Stimulated activated CD4-positive, alpha-beta T cell treated with anti-CD3 and anti-CD28 coated beads, TNF-alpha, amount 100 ng/mL, for 1 hour (primary cell): ENCODE measurements at places on chromosomes 7 and 10.

DNA sequence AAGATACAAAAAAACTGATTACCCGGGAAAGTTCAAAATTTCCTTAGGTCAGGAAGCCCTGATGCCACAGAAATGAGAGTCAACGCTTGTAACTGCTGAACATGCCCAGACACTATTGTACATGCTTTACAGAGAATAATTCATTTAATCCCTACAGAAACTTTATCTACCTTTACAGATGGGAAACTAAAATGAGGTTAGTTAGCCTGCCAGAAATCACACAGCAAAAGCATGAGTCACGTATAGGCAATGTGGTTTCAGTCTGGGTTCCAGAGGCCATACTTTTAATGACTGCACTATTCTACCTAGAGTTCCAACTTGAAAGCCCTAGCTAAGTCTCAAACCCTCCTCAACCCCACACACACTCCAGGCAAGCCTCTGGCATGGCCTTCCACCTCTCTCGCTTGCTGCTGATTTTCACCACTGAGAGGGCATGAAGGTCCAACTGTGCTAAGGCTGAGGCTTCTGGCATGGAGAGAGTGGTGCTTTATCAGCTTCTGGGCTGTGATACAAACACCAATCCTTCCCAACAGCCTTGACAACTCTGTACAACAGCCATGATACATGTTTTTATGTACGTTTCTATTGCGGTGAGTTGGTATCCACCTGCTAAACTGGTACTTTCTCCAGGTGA is 1011.2 kb upstream of the GHITM start:
- no peak for DNase-seq

DNA sequence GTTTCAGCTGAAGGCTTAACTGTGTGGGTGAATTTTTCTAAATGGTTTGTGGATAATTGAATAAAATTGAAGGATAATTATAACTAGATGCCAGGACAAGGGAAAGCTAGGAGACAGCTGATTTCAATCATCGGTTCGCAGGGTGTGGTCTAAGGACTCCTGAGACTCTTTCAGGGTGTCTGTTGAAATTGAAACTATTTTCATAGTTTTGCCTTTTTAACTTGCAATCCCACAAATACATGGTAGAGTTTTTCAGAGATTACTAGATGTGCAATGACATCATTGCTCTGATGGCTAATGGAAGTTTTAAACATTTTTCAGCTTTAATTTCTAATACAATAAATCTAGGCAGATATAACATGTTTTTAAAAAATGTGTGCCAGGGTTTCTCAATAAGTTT is 18.5 kb downstream of the TRUB1 start:
- DNase-seq: no peak

DNA sequence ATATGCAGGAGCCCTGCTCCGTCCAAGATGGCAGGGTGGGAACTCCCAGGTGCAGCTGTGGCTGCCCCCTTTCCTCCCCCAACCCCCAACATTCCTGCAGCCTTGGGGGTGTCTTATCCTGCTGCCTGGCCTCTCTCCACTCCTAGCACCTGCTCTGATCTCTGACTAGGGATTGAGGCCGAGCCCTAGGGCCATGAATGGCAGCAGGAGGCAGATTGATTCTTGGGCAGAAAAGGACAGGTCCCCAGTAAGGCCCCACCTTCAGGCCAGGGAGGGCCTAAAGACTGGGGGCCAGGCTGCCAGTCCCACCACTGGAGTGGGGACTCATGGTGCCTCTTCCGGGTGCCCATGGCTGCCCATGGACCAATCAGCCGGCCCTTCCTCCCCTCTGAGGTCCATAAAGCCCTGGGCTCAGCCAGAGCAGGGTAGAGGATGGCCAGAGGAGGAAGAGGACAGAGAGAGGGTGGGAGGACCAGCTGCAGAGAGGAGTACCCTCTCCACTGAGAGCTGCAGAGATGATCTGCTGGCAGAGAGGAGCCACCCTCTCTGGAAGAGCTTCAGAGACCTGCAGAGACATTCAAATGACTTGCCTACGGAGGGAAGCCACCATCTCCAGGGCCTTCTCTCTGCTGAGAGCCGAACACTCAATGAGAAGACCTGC is 8.3 kb upstream of the COA1 start:
- DNase-seq: no peak

- no peak for DNase-seq
Observed at GRCh38 chr10:132746801-132747625, 38.9 kb downstream of the NKX6-2 start.

DNA sequence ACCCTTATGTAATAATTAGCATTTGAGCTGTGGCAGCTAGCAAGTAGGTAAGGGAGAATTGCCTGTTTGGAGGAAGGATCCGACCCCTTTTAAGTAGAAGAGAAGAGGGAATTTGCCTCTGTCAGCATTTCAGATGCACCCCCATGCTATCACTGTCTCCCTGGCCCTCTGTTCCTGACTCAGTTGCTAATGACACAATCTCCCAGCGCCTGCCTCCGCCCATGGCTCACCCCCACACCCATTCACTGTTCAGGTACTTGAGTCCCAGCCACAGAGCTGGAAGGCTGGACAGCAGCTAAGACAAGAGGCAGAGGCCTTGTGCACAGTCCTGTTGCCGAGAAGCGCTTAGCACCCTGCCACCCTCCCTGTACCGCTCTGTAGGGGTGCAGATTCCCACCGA is 512.3 kb upstream of the GALNT17 start:
- DNase-seq: no peak

DNA sequence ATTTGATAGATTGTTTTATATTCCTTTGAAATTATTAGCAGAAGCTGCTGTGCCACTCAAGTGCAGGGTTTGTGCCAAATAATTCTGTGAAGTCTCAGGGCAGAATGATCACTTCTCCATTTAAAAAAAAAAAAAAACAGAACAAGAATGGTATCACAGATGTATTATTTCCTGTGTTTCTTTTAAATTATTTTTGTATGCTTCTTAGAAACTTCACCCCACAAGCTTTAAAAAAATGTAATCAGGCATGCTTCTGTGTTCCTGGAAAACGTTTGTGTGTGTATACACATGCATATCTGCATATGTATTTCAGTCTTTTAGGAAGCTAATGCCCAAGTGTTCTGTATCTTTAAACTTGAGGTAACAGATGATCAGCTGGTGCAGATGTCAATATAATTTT is 6.3 kb upstream of the CD36 start:
- no peak for DNase-seq

GRCh38 chr7:101671371-101672356 is 42.6 kb upstream of the MYL10 start:
- no peak for DNase-seq

DNA sequence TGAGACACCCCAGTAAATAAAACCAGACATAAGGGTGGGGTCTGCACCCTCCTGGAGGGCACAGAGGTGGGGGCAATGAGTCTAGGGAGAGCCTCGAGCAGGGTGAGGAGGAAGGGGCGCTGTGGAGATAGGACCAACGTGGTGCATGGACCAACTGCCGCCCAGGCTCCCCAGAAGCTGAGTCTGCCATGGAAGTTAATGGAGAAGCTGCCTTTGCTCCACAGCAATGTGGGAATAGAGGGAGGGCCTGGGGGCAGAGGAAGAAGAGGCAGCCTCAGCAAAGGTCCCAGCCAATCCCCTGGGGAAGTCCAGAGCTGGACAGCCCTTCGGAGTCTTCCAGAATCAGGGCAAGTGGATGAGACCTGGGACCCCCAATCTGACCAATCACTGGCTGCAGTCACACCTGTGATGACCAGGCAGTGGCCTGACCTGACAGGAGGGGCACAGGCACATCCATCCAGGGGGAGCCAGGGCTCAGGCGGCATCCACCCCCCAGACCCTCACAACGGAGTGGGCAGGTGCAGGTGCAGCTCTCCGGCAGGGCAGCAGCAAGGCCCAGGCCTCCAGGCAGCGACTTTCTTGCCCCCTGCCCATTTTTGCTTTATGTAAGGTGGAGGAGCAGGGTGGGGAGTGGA is 242.2 kb upstream of the PPP2R2D start:
- DNase-seq: no peak

GRCh38 chr7:30201161-30201666 is 66.4 kb downstream of the MTURN start:
- no peak for DNase-seq
